ENCODE measurements at places on chromosomes 7 and 10.

- DNase-seq, result no peak
Observed at GRCh38 chr7:158103378-158103777, 484.2 kb downstream of the PTPRN2 start.

- no peak for DNase-seq
Observed at GRCh38 chr7:127322832-127323493, 69.5 kb downstream of the ZNF800 start.

GRCh38 chr7:23218196-23218595 lies 28.4 kb upstream of the GPNMB start:
- no peak for DNase-seq

DNA sequence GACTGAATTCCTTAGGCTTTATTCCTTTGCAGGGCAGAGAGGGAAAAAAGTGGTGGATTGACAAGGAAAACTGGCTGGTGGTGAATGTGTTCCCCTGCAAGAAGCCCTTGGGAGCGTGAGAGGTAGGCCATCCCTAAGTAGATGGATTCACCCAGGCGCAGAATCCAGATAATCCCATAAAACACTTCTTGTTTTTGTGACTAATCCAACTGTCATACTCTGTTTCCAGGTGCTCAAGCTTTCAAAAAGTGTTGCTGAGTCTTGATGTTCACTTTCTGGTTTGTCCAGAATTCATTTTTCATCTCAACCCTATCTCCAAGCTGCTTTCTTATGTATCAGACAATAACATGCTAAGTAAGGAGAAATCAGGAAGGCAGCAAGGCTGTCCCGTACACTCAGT lies 250.8 kb upstream of the HABP2 start:
- DNase-seq, result no peak

Measured in stimulated activated CD4-positive, alpha-beta T cell treated with anti-CD3 and anti-CD28 coated beads, Interleukin-1b, Interleukin-23, amount 100 ng/mL, for 1 hour (primary cell).